Left lung (tissue), 14 donors: ENCODE measurements at places on chromosomes 11 and 22. TPM values are rescaled to one million over a fixed set of nuclear protein-coding genes. Genes with fewer than 3 reads are reported as not detected.

Gene GVQW3
- 21.6 TPM for polyA plus RNA-seq

Gene RASL10A
- 0.52 TPM for polyA plus RNA-seq

Gene POU2AF2
- 0.35 TPM for polyA plus RNA-seq

Gene NUP98
- 70.8 TPM for polyA plus RNA-seq

Gene SCN2B
- 4.7 TPM for polyA plus RNA-seq

Gene YAP1
- polyA plus RNA-seq, result 384 TPM

Gene SCN4B
- polyA plus RNA-seq, result 7.5 TPM

Gene OR2AG2
- not detected for polyA plus RNA-seq

Gene ARHGEF17
- polyA plus RNA-seq, result 81.4 TPM

Gene FAM180B
- 0.13 TPM for polyA plus RNA-seq

Gene CD81
- 664 TPM for polyA plus RNA-seq

- no peak for DNase-seq
These were observed 11.9 kb downstream of the SAAL1 start for GRCh38 chr11:18093959-18094358.

GRCh38 chr11:35183326-35183925, 44.5 kb downstream of the CD44 start:
- no peak for DNase-seq

GRCh38 chr22:40651563-40652501, 15.3 kb upstream of the MRTFA start:
- DNase-seq, result peak; percentile 97

- DNase-seq, result no peak
These were observed 10.3 kb downstream of the PARVG start for GRCh38 chr22:44191036-44191454.

DNA sequence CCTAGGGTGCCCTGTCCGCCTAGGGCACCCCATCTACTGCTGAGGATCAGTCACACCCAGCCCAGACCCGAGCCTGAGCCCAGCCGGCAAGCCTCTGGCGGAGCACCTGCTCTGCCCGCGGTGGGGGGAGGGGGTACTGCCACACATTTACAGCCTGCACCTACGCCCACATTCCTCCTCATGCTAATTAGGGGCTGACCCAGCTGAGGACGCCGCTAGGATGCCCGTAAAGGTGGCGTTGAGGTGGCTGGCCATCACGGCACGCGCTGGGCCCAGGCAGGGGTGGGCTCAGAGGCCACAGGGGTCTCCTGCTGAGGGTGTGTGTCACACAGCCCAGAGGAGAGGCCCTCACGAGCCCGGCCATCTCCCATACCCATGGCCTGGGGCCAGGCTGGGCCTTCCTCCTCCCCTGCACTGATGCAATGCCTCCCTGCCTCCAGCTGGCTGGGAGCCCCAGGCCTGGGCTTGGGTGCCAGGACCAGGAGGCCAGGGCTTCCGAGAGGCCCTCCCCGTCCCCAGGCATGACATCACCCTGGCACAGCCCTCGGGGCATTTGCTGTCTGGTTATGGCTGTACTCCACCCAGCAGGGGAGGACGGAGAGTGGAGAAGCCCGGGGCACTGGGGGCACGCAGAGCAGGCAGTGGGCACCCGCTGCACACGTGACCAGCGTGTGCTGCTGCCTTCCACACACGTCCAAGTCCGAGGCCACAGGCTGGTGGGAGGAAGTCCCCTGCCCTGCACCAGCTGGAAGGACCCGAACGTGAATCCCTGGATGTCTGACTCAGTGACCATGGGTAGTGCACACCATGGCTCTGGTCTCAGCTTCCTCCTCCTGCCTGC, 12.7 kb downstream of the DUSP8 start:
- DNase-seq, result peak; percentile 93

GRCh38 chr11:108204376-108204775, 18.1 kb downstream of the NPAT start:
- DNase-seq, result no peak

GRCh38 chr11:35158701-35159510, 19.9 kb downstream of the CD44 start:
- no peak for DNase-seq

DNA sequence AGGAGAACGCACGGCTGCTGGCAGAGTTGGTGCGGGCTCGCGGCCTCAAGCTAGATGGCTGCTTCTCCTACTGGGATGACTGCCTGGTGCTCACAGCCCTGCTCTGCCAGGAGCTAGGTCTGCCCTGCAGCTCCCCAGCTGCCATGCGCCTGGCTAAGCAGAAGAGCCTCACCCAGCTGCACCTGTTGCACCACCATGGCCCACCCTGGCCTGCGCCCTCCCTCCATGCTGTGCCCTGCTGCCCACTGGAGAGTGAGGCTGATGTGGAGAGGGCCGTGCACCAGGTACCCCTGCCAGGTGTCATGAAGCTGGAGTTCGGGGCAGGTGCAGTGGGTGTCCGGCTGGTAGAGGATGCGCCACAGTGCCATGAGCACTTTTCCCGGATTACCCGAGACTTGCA, 4.8 kb upstream of the RPS6KB2 start:
- no peak for DNase-seq

DNA sequence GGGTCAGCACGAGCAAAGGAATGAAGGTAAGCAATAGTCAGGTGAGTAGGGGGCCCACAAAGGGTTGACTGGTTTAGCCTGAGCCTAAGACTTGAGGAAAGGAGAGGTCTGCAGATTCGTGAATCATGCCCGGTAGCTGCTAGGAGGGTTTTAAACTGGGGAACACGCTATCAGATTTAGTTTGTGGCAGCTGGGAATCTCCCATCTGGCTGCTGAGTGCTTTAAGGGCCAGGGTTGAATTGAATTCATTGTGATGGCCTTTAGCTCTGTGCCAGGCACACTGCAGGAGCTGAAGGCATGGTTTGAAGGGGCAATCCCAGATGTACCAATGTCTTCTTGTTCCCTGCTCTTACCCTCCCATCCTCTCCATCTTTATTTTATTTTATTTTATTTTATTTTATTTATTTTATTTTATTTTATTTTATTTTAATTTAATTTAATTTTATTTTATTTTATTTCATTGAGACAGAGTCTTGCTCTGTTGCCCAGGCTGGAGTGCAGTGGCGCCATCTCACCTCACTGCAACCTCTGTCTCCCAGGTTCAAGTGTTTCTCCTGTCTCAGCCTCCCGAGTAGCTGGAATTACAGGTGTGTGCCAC, 1.9 kb upstream of the NECTIN1 start:
- DNase-seq, result no peak

DNA sequence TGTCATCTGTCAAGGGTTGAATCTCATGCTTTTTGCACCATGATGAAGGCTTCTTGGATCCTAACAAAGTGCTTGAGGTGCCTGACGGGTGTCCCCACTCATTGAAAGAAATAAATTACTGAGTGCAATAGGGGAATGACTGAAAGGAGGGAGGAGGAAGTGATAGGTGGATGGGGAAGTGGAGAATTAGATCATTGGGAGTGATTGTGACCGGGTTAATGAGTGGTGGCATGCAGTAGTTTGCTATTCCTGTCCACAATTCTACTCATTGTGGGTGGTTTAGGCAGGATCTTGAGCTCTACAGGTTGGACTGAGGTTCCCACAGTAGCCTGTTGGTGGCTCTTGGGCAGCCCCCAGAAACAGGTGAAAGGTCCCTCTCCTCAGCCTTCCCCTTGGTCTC, 44.3 kb downstream of the THAP12 start:
- no peak for DNase-seq

GRCh38 chr11:22808571-22809197, 20.9 kb downstream of the SVIP start:
- DNase-seq, result no peak

GRCh38 chr11:94131718-94132115, 3.1 kb downstream of the PANX1 start:
- no peak for DNase-seq

- no peak for DNase-seq
These were observed 123.1 kb upstream of the C11orf87 start for GRCh38 chr11:109298865-109299264.

- DNase-seq, result no peak
These were observed 633 bp downstream of the MRGPRD start for GRCh38 chr11:68979931-68980775.

DNA sequence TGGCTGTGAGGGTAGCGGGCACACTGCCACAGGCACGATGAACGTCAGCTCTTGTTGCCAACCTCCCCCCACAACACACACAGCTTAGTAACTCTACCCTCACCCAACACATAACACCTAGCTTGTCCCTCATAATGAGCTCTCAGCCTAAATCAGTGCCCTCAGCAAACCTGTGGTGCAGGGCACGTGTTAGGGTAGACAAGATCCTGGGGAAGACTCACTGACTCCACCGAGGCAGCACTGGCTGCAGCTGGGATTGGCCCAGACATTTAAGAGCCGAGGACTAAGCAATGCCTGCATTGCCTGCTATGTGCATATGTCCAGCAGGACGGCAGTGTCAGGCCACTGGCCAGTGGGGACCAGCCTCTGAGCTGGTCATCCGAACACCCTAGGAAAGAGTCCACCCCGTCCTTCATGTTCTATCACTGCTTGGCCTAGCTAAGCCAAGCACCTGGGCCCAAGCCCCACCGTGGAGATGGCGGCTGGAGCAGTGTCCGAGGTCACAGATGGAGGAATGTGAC, 32.9 kb upstream of the TRIM29 start:
- no peak for DNase-seq

DNA sequence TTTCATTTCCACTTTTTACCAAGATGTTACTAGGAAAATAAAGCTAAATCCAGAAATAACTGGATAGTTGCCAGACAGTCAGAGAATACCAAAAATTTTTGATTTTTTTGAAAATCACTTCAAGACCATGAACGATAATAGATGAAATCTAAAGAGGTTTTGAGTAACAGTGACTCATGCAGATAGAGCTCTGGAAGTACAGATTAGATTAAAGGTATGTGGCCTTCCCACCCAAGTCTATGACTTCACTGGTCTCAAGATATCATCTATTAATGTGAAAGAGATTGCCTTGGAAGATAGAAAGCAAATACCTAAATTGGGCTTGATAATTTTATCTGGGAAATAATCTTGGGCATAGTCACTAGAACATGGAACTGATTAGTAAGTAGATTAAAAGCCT, 415.9 kb downstream of the METTL15 start:
- DNase-seq, result no peak

DNA sequence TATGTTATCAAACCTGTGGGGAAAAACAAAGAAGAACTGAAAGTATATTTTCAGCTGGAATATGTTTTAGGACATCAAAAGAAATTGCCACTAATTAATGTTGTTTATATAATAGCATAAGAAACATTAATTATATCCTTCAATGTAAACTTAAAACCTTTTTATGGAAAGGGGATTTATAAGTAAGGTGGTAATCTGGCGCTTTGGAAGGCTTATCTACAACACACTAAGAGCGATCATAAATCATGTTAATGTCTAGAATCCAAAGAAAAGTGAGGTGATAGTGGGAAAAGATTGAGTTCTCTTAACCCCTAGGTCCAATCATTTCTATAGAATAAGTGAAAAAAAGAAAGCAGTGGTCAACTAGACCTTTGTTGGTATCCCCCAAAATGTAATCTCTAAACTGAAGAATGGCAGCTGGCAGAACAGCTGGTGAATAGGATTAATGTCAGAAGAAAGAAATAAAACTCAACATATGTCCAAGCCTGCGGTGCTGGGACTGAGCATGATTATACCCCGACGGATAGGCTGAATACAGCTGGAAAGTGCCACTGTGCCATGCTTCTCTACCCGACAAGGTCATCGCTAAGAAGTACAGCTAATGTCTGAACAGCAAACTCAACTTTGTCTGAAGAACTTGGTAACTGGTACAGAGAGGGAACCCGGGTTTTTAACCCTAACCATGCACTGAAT, 64.0 kb downstream of the SOX6 start:
- no peak for DNase-seq

- DNase-seq, result no peak
These were observed 892.8 kb downstream of the NTM start for GRCh38 chr11:132263241-132263640.

GRCh38 chr22:20174785-20175596, 24.1 kb upstream of the CCDC188 start:
- no peak for DNase-seq

- no peak for DNase-seq
These were observed 58.5 kb downstream of the GUCY1A2 start for GRCh38 chr11:106959800-106960199.

- DNase-seq, result no peak
These were observed 21.3 kb downstream of the ST14 start for GRCh38 chr11:130180896-130181294.

DNA sequence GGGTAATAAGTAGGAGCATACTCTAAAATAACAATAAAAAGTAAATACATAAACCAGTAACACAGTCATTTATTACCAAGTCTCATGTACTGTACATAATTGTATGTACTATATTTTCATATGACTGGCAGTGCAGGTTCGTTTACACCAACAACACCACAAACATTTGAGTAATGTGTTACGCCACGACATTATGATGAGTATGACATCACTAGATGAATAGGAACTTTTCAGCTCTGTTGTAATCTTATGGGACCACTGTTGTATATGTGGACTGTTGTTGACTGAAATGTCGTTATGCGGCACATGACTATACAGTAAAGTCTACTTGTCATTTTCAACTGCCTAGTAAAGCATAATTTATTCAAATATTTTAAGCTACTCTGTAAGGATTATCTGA, 18.6 kb downstream of the KIF18A start:
- DNase-seq, result no peak

DNA sequence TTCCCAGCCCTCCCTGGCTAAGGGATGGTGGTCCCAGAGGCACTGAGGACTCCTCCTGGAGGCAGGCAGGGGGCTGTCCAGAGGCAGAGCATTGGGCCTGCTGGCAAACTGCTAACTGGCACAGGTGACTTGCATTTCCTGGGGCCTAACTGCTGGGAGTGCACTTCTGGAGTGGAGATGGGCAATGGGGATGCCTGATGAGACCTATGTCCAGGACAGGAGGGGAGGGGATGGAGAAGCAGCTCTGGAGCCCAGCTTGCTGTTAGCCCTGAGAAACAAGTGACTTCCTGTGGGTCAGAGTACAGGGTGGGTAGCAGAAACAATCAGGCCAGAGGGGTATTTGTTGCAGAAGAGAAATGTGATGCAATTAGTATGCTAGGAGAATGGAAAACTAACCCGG, 253.2 kb downstream of the ST3GAL4 start:
- DNase-seq, result no peak

GRCh38 chr11:64936539-64936938, 846 bp upstream of the GPHA2 start:
- DNase-seq, result no peak

GRCh38 chr22:41636467-41636866, 15.4 kb downstream of the XRCC6 start:
- no peak for DNase-seq

DNA sequence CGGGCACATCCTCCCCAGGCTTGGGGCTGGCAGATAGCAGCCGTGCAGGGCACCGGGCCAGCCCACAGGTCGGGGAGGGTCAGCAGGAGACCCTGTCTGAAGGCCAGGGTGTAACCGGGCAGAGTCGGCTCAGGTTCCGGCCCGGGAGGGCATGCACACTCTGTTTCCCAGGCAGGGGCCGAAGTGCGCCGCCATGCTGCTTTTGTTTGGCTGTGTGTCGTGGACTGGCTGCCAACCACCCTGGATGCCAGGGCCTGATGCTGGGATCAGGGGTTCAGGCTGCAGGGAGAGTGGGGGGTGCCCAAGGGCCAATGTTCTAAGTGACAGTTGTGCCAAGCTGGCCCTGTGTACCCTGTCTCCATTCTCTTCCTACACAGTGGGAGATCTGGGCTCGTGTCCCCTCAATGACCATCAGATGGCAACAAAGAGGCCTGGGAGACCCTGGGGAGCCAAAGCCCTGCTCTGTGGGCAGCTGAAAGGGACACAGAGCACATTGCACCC, 120.9 kb upstream of the B3GAT1 start:
- no peak for DNase-seq

- DNase-seq, result no peak
These were observed 124.5 kb downstream of the ARHGAP8 start for GRCh38 chr22:44876921-44877320.
